Stimulated activated CD4-positive, alpha-beta T cell treated with anti-CD3 and anti-CD28 coated beads, Interleukin-2, amount 100 ng/mL, for 48 hours (primary cell): ENCODE measurements at places on chromosomes 2 and 18.

- no peak for DNase-seq
These were observed 61.0 kb downstream of the LPIN1 start for GRCh38 chr2:11807156-11808015.

DNA sequence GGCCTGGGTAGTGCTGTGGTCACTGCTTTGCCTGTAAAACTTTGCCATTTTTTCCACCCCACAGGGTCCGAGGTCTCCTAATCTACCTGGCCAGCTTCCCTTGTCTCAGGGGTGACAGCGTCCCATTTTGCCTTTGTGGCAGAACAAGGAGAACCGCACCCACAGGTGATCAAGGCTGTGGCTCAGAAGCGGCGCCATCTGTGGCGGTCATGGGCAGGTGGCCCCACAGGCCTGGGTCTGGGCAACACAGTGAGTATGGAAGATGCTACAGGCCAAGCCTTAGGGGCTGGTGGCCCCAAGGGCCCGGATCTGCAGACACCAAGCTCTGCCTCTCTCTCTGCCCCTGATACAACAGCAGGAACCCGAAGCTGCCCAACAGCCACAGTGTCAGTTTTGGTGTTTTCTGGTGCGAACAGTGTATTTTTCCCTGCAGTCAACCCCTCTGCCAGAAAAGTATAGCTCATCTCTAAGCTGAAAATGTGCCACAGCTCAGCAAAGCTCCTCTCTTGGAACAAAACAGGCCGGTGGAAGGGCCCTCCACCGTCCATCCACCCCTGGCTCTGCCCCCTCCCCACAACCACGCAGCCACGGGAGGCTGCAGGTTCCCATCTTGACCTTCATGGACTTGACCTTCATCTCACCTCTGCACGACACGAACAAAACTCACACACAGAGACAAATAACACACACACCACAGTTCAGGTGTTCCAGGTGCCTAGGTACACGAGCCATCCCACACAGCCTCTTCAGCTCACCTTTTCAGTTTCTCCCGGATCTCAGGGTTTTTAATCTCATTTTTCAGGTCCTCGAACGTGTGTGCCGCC, 96.7 kb downstream of the PXDN start:
- no peak for DNase-seq

DNA sequence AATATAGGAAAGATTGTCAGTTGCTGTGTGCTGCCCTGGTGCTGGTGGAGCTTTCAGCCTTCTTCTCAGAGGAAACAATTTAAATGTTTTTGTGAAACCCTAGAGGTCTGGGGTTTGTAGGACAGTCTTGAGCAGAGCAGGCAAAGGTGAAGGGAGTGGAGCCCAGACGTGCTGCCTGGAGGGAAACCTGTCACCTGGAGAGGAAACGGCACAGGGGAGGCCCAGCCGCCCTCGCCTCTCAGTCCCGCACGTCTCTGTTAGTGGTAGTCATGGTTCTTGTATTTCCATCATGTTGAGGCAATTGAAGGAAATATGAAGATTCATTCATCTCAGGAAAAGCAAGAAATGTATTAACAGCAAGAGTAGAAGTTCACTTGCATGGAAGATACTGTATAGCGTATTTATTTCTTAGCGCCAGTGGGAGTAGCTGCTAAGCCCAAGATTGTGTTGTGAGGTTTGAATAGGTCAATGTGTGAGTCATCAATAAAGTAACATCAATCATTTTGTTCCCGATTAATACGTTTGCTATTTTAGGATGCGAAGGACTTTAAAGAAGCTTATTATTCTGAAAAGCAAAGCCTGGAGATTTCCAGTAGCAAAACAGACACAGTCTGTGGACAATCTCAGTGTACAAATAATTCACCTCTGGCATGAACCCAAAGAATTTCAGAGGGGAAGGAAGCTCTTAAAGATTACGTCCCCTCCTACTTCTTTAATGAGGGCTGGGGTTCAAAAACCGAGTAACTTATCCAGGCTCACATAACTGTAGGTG, 70.4 kb downstream of the LRRFIP1 start:
- no peak for DNase-seq

DNA sequence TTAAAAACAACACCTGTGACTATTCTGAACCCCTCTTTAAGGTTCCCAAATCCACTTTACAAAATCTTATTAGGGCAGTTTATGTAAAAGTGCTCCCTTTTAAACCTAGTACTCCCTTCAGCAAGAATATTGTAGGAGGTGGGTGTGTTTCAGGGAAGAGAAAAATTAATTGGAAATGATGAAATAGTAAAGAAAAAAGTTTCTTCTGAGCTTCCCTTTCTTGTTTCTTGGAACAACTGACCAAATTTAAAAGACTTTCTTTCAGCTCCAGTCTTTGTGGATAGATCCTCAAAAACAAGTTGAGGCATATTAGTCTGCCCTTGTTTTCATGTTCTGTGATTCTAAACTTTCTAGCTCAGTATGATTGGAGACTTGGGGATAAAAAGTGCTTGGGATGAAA, 3.0 kb downstream of the VWA3B start:
- no peak for DNase-seq

GRCh38 chr2:120877409-120877808, 141.7 kb downstream of the GLI2 start:
- no peak for DNase-seq

- DNase-seq: no peak
These were observed 399.7 kb downstream of the CPS1 start for GRCh38 chr2:210956101-210956500.

DNA sequence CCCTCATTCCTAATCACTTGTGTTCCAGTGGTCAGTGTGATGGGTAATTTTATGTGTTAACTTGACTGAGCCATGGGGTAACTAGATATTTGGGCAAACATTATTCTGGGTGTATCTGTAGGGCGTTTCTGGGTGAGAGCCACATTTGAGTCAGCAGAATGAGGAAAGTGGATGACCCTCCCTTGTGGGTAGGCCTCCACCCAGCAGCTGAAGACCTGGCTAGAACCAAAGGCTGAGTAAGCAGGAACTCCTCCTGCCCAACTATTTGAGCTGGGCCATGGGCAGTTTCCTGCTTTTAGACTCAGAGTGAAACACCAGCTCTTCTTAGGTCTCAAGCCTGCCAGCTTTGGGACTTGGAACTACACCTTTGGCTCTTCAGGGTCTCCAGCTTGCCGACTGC, 141.8 kb downstream of the ACKR3 start:
- DNase-seq: no peak

DNA sequence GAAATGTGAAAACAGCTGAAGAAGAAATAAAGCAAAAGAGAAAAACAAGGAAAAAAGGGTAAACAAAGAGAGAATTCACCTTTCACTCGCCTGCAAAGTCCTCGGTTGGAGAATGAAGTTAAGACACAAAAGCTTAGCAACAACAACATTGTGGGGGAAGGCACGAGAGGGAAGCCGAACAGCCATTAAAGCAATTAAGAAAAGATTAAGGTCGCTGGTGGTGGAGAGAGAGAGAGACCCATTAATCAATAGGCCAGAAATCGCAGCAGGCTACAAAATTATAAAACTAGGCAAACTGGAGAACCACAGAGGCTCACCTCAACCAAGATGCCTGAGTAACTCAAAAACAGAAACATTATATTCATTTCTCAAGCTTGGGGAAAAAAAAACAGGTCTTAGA, 120.0 kb upstream of the SIX3 start:
- DNase-seq: no peak

DNA sequence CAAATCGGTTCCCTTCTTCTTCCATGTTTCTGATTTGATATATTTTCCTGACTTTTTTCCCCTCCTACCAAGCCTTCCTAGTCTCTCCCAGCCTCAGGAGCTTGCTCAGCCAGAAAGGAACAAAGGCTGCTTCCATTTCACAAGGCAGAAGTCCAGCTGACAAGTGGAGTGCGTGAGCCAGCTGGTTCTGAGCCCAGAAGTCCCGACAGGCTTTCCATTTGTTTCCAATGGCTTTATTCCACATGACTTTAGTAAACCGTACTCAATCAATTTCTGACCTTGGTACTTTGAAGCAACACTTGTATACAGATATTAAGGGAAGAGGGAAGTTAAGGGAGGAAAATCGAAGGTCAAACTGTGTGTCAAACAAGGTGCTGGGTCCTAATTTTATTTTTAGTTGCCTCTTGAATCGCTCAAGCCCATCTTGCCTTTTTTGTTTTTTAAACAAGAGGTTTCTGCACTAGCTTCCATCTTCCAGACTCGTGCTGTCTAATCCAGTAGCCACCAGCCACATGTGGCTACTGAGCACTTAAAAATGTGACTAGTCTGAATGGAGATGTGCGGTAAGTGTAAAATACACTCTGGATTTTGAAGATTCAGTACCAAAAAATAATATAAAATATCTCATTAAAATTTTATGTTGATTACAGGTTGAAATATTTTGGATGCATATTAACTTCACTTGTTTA, 36.2 kb downstream of the WIPF1 start:
- DNase-seq: no peak

DNA sequence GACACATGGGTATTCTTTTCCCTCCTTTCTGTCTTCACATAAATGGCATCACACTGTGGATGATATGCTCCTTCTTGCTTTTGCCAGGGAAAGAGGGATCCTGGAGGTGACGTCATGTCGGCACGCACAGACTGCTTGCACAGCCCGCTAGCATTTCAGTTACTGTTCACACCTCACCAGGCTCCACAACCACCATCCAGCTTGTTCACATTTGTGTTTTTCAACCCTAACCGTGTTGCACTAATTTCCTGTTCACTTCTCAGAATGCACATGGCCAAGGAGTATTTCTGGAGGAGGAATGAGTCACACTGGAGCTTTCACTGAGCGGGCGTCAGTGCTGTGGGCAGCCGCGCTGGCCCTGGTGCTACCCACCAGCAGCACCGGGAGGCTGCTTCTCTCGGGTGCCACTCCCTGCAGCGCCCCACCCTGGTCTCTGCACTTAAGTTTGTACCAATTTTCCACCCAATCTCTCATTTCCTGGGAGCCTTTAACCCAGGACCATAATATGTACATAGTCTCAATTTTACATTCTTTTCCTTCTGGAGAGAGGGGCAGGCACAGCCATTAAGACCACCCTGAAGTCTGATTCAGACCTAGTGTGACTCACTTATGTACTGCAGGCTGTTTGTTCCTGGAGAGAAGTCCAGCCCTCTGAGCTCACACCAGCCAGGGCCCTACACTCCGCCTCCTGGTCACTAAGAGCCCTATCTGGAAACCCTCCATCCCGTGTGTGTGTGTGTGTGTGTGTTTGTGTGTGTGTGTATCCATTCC, 65.1 kb downstream of the MBP start:
- DNase-seq: peak; percentile 61

- DNase-seq: no peak
These were observed 19.6 kb upstream of the SULT1C3 start for GRCh38 chr2:108220191-108220590.

DNA sequence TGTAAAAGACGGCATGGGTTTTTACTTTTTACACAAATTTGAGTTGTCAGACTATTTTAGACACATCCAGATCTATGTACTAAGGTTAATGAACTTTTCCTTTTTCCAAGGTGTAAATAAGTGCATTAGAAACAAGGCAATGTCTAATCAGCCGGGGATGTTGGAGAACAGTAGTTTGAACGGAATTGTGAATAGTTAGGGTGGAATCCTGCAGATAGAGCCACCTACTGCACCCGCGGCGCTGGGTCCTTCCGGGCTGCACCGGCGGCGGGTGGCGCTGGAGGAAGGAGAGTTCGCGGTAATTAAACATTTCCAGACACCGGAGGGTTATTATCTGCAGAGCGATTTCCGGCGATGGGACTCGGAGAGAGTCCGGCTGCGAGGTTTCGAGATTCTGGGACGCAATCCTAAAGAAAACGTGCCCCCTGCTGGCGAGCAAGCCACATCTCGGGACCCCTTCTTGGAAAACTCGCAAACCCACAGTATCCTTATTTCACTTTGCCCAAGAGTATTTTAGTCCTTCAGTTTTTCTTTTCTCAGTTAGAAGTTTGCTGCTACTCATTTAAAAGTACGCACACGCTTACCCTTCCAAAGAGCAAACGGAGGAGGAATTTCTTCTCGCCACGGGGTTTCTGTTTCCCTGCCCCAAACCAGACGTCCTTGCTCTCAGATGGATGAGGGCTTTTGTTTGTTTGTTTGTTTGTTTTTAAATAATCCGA, 4.5 kb upstream of the OSR1 start:
- DNase-seq: peak; percentile 62

- DNase-seq: no peak
These were observed 358.6 kb downstream of the DLGAP1 start for GRCh38 chr18:4096486-4096885.

DNA sequence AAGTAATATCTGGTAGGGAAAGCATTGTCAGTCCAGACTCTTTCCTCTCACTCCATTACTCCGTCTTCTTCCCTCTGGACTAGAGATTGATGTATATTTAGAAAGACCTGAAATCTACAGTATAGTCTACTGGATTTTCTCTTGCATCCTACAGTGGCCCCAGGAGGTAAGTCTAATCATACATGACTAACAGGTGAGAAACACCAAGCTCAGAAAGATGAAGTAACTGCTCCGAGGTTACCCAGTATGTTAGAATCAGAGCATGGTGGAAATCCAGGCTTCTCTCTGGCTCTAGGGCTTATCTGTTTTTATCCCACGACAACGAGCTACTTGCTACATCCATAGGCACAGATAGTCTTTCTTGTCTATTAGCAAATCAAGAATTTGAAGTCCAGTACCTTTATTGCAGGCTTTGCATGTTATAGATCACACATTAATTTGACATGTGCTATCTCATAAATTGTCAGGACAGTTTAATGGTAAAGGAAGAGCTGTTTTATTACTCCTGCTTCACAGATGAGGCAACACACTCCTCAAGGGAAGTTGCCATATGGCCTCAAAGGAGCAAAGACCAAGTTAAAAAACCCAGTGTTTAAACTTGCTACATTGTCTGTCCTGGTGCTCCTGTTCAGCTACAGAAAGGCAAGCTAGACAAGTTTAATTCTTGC, 484.3 kb downstream of the THSD7B start:
- DNase-seq: no peak

DNA sequence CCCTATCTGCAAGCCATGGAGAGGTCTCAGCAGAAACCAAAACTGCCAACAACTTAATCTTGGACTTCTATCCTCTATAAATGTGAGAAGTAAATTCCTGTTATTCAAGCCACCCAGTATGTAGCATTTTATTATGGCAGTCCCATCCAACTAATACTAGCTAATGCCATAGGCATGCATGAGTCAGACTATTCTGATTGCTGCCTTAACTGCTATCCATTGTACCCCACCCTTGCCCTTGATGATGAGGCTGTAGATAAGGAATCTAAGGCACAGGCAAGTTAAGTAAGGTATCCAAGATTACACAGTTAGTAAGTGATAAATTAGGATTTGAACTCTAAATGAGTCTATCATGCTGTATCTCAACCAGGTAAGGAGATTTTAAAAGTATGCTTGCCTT, 223.0 kb downstream of the UBE2E3 start:
- no peak for DNase-seq

- DNase-seq: no peak
These were observed 516.7 kb downstream of the LRRTM4 start for GRCh38 chr2:77005522-77005921.

- DNase-seq: no peak
These were observed 79.1 kb downstream of the ARHGEF4 start for GRCh38 chr2:130915595-130916437.

GRCh38 chr2:30178618-30179434, 32.0 kb downstream of the YPEL5 start:
- no peak for DNase-seq
